ENCODE measurements at places on chromosomes 2 and 18.

GRCh38 chr18:33440060-33441043 is at the start of gene CCDC178:
TSS of gene CCDC178 (minus strand) at chr18:33440721. CDS start at chr18:33412088, 28,633 bp downstream.
- peak; percentile 40 for DNase-seq

DNA sequence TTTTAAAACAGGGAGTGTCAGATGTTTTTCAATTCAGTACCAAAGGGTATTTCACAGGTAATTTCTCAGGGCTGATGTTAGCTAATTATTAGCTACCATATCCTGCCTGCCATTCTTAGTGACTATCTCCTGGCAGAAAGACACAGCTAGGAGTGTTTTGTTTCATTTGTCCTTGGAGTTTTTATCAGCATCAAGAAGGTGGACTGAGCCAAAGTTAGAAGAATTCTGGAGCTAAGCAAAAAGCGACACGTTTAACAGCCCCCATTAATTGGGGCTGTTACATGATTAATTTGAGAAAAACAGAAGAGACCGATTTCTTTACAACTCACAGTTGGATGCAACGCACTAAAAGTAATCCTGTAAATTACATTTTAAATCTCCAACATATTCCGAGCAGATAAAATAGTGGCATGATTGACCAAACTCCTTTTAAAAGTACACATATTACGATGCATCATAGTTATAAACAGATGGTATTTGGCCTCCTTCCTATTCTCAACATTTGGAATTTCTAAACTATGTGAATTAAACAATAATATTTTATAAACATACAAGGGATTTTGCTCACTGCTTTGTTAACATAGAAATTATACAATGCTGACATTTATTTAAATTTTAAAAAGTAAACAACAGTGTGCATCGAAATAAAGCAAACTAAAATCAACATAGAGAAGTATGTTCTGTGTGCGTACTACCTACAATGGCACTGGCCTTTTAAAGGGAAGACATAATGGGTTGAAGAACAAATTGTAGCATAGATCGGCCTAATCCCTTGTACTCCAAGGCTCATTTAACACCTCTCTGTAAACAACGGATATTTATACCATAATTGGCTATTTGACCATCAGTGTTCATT is 585.1 kb downstream of the ZEB2 start:
- no peak for DNase-seq

- DNase-seq = peak; percentile 18
These were observed 2005.9 kb upstream of the CELF4 start for GRCh38 chr18:39571511-39571910.

GRCh38 chr2:95352310-95353054 is 50.0 kb upstream of the FAHD2A start:
- no peak for DNase-seq

DNA sequence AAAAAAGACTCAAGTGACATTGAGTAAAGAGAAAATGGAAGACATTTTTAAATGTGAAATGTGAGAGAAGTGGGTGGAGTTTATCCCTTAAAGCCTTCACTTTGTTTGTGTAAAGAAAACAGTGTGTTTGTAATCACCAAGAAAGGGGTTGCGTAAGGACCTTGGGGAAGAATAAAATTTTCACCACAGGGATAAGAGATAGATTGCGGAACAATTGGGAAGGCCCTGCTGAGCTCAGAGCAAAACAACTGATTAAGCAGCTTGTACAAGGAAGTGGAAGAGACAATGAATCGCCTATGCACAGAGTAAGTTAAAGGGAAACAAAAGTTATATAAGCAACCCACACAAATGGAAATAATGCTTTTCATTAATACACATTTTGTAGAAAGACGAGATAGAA is 327.7 kb downstream of the RAD51AP2 start:
- no peak for DNase-seq

GRCh38 chr2:94871226-94872087 is at the start of gene TEKT4:
TSS of gene TEKT4 (plus strand) at chr2:94871430. CDS start at chr2:94871580, 150 bp downstream.
- DNase-seq = no peak

- no peak for DNase-seq
These were observed 113.0 kb downstream of the TGFA start for GRCh38 chr2:70440621-70441020.

- no peak for DNase-seq
These were observed 58.0 kb downstream of the FAM168B start for GRCh38 chr2:131035112-131035825.

DNA sequence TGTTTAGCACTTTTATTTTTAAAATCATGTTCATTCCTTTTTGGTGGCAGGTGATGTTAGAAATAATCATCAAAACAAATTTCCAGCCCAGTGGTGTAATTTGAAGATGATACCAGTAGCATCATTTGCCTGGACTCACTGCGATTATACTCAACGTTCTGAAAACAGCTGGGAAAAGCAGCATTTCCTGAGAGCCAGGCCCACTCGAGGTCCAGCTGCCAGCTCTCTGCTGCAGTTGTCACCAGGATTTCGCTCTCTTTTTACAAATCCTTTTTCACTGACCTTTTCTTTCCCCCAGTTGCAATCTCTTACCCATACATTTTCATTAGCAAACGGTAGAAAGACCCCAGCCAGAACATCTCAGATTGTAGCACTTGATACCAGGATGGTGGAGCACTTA is 110.6 kb upstream of the LYPD1 start:
- no peak for DNase-seq

GRCh38 chr2:3633089-3633981 is 24.7 kb upstream of the ALLC start:
- no peak for DNase-seq

DNA sequence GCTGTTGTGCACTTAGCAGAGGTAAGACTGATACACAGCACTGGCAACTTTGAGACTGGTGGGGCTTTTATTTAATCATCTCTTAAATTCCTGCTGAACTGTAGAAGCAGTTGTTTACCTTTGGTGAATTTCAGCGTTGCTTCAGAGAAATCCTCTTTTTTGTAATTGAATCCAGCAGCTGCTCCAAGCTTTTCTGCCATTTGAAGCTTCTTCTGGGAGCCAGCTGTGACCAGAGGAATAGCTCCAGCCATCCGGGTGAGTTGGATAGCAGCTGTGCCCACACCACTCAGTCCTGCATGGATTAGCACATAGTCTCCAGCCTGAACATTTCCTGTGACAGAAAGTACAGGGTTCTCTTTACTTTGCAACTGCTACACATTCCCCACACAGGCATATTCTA is 3.9 kb downstream of the TP53I3 start:
- DNase-seq = no peak

- no peak for DNase-seq
These were observed 105.5 kb downstream of the TDRD15 start for GRCh38 chr2:21229302-21229701.

- no peak for DNase-seq
These were observed 118.4 kb downstream of the ARL4C start for GRCh38 chr2:234378440-234378839.

Data from GM13976 (cell line).